RWPE2 (cell line): ENCODE measurements at places on chromosomes 11 and 22.

- DNase-seq, result no peak
Measured at GRCh38 chr22:22694106-22694505, 49.7 kb downstream of the GGTLC2 start.

DNA sequence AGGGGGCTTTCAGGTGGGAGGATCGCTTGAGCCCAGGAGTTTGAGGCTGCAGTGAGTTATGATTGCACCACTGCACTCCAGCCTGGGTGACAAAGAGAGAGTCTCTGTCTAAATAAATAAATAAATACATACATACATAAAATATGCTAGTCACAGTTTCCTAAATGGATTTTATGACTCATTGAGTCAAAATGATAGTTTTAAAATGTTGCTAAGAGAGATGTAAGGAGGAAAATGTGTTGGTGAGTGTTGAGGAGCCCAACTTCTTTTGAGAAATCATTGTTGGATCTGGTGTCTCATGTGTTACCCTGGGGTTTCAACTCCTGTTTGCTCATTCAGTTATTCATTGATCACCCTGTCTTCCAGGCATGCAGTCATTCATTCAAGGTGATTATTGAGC is 21.0 kb downstream of the PARVB start:
- DNase-seq, result no peak

GRCh38 chr11:70298243-70298915 is 27.9 kb downstream of the PPFIA1 start:
- no peak for DNase-seq

DNA sequence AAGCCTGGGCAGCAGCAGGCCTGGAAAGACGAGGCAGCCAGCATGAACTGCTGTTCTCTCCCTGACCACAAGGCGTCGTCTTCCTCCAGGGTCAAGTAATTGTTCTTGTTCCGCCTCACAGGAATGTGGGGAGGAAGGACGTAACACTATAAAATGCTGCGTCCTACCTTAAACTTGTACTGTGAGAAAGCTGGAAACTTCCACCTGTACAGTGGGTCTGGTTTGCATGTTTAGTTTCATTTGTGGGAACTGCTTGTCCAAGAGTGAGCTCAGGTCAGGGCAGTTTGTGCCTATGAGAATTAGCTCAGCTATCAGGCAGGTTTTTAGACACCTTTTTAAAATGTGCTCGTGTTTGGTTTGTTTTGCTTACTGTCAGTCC is 55.2 kb downstream of the PANX1 start:
- no peak for DNase-seq

- DNase-seq, result peak; percentile 56
Measured at GRCh38 chr11:35525501-35526175, at the start of gene PAMR1. Gene PAMR1, minus strand, starts transcription at chr11:35525616. Its CDS starts 31 bp downstream, at chr11:35525585.

- no peak for DNase-seq
Measured at GRCh38 chr22:40552070-40552469, 84.4 kb downstream of the MRTFA start.

- no peak for DNase-seq
Measured at GRCh38 chr11:77467233-77467632, 6.7 kb downstream of the PAK1 start.

DNA sequence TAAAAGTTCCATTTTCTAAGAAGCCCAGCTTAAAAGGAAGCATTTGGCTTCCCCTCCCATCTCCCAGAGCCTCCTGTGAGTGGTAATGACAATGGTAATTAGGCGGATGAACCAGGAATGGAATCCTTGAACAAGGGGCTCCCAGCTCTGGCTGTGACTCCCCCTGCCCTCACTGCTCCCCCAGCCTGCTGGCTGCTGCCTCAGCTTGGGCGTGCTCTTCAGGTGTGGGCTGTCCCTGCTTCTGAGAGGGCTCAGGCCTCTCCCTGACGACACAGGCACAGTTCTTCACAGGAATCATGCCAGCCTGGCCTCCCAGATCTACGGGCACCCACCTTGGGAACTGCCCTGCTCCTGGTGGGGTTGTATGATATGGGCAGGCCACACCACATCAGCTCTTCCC is 81.7 kb upstream of the NARS2 start:
- no peak for DNase-seq

DNA sequence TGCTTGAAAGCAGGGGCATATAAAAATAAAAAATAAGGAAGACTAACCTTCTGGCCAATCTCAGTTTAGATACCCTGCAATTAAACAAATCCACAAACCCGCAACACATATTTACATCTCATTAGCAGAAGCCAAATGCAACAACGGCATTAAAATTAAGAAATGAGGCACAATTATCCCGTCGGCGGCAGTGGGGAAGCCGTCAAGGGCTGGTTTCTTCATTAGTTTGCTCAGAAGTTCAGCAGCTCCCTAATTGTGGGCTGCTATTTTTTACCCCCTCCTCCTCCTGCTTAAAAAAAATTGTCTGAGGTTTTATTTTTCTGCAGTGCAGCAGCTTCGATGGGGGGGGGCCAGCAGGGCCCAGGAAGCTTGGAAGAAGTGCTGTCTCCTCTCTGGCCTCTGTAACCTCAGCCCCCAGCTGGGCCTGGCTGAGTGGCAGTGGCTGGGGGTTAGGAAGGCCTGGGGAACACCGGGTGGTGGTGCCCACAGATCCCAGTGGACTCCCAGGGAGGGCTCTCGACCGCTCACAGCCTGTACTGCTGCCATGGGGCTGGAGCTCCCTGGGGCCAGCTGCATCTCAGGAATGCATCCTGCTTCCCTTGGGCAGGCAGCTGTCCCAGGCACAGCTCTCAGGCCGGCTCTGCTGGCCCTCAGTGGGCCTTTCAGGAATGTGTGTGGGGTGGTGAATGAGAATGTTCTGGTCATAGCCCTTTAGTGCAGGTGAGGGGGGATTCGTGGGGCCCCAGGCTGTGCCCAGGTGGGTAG is 148.7 kb upstream of the B3GAT1 start:
- DNase-seq, result no peak

DNA sequence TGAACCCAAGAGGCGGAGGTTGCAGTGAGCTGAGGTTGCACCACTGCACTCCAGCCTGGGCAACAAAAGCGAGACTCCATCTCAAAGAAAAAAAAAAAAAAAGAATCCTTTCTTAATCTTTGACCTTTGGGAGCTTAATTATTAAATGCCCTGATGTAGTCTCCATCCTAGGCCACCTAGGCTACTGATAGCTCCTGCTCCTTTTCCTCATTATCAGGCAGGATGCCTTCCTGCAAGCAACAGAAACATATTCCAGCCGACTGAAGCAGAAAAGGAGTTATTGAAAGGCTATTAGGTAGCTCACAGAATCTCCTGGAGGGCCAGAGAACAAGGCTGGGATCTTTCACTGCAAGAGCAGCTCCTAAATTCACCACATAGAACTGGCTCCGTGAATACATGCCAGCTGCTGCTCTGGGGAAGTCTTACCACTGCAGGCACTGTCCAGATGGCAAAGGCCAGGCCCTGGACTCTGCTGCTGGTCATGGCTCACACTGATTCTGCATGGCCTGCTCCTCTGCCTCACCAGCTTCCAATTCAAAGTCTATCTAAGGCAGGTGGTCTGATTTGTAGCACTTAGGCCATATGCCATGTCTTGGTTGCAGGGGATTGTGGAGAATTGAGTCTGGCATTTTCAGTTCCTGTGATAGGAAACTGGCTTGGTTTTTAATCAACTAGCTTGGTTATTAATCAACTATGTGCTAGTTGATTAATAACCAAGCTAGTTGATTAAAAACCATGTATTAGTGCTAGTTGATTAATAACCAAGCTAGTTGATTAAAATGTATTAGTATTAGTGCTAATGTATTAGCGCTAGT is 26.0 kb upstream of the POLD3 start:
- no peak for DNase-seq

DNA sequence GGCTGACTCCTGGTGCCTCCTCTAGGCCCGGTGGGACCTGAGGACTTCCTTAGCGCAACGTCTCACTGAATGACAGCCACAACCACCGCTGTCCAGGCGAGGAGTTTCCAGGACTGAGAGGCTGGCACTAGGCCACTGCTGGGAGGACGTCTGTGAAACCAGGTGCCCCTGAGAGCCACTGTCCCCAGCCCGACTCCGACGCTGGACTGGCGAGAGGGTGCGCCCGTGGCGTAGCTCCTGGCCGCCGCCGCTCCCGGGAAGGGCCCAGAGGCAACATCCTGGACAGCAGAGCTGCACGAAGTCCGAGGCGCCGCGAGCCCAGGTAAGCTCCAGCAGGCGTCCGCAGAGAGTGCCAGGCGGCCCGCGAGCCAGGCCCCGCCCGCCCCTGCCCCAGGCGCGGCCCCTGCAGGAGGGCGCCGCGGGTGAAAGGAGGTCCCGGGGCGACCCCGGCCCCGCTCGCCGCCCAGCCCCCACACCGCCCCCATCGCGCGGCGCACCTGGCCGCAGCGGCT is 525 bp downstream of the DGCR2 start:
- no peak for DNase-seq

- no peak for DNase-seq
Measured at GRCh38 chr11:99773646-99774045, 752.9 kb downstream of the CNTN5 start.

DNA sequence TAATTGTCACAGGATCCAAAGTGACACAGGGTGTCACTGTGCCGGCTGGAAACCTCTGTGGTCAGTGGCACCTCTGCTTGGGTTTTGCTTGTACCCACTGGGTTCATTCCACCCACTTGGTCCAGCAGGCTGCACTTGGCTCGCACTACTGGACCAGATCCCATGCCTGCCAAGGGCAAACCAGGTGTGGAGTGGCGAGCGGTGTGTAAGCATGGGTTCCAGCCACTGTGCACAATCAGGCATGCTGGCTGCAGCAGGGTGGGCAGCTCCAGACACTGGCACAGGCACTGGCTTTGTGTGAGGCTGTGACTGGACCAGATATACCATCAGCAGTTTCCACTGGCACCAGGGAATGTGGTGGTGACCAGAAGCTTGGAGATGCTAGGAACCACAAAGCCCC is 261.4 kb downstream of the KCNA4 start:
- no peak for DNase-seq

GRCh38 chr11:30172883-30173311 is 57.9 kb upstream of the FSHB start:
- no peak for DNase-seq

- DNase-seq, result no peak
Measured at GRCh38 chr11:71197096-71197495, 55.3 kb downstream of the SHANK2 start.
